Uterine smooth muscle cell (primary cell): ENCODE measurements at places on chromosomes 2 and 18. TPM values are rescaled to one million over a fixed set of nuclear protein-coding genes. Genes with fewer than 3 reads are reported as not detected.

The PLGLB1 gene
- total RNA-seq, result 0.22 and 0.50 TPM in 2 replicates

The SP9 gene
- not detected in 2 replicates for total RNA-seq

The ITGB1BP1 gene
- 65.4 and 76.9 TPM in 2 replicates for total RNA-seq

The RAMP1 gene
- total RNA-seq, result 13.1 and 40.0 TPM in 2 replicates

The KCNIP3 gene
- 4.2 and 4.9 TPM in 2 replicates for total RNA-seq

The PARD3B gene
- total RNA-seq, result 13.7 and 18.0 TPM in 2 replicates

The NCK2 gene
- total RNA-seq, result 22.2 and 30.2 TPM in 2 replicates

The TUBA4B gene
- 0.11 TPM in 1 of 2 replicates, not detected in the other for total RNA-seq

The CRACDL gene
- under 0.01 TPM in 1 of 2 replicates, not detected in the other for total RNA-seq

The MAL gene
- total RNA-seq, result not detected in 2 replicates

The NPAS2 gene
- total RNA-seq, result 7.2 and 14.4 TPM in 2 replicates

The KIF5C gene
- 0.66 and 0.87 TPM in 2 replicates for total RNA-seq

The MYCN gene
- total RNA-seq, result not detected in 2 replicates
